ENCODE measurements at places on chromosomes 12 and 14.

DNA sequence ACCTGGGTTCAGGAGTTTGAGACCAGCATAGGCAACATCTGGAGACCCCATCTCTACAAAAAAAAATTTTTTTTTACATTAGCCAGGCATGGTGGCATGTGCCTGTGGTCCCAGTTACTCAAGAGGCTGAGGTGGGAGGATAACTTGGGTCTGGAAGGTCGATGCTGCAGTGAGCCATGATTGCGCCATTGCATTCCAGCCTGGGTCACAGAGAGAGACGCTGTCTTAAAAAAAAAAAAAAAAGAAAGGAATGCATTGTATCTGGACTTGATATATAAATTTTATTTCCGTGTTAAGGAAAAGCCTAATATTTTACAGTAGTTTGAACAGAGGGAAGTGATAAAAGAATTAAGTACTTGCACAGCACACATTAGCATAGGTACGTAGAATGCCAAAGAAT, 97.2 kb downstream of the ZC3H14 start:
- DNase-seq, result no peak

DNA sequence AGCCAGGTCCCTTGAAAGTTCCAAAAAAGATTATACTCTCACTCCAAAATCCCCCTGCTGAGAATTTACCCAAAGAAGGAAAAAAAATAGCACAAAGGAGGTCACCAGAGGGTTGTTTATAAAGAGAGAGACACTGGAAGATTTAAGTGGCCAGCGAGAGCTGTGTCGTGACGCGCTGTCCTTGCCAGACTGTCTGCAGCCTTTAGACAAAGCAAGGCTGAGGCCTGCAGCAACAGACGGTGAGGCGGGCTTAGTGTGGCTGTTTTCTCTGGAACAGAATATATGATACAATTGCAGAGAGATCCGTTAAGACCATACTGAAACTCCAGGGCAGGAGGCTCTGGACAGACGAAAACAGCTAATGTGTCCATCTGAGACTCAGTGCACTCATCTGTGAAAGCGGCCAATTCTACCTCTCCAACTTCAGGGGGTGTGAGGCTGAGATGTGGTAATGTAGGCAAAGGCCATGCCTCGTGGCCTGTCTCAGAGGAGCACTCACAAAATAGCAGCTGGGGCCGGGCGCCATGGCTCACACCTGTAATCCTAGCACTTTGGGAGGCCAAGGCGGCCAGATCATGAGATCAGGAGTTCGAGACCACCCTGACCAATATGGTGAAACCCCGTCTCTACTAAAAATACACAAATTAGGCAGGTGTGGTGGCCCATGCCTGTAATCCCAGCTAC, 36.2 kb downstream of the ANAPC7 start:
- DNase-seq, result no peak

DNA sequence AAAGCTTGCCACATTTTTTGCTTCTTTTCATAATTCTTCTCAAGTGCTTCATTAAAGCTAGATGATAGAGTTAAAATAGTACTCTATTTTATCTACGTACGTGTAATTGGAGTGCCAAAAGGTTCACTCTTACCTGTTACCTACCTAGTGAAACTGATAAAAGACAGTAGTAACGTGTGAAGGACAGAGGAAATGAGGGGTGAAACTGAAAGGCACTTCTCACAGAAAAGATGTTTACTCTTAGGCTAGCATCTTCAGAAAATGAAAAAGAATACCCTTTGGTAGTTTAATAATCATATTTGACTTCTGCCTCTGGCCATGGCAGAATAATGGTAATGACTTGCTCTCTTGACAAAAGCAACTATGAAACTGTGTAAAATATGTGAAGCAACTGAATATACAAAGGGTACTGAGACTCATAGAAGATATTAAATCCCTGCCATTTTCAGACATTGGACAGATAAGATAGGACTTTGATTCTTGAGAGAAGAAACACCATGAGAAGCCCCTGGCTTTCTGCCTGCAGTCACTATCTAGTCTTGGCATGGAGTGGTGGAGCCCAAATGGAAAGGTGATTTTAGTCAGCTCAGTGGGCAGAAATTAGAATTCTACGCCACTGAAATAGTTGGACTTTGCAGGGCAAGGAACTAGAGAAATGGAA, 6.3 kb upstream of the EVL start:
- DNase-seq, result no peak

DNA sequence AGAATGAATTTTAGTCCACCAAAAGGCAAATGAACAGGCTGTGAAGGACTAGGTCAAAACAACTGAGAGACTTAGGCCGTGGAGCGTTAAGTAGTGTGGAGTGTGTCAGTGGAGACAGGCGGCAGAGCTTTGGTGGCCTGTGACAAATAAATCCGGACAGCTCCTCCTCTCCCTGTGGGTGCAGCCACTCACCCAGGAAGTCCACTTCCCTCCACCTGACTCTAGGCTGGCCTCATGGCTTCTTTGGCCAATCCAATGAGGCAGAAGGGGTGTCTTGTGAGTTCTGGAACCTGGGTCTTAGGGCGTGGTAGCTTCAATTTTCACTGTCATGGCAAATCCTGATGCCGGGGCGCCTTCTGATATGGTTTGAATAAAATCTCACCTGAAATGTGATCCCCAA, 180.9 kb upstream of the C14orf180 start:
- DNase-seq, result no peak

- DNase-seq, result no peak
Observed at GRCh38 chr12:12817616-12818015, 4.5 kb downstream of the DDX47 start.
